ENCODE measurements at places on chromosomes 12 and 14. TPM values are rescaled to one million over a fixed set of nuclear protein-coding genes. Genes with fewer than 3 reads are reported as not detected.

MANSC4 gene
- total RNA-seq: not detected

CD163 gene
- 0.14 TPM for total RNA-seq

FOXN4 gene
- 0.33 TPM for total RNA-seq

DNA sequence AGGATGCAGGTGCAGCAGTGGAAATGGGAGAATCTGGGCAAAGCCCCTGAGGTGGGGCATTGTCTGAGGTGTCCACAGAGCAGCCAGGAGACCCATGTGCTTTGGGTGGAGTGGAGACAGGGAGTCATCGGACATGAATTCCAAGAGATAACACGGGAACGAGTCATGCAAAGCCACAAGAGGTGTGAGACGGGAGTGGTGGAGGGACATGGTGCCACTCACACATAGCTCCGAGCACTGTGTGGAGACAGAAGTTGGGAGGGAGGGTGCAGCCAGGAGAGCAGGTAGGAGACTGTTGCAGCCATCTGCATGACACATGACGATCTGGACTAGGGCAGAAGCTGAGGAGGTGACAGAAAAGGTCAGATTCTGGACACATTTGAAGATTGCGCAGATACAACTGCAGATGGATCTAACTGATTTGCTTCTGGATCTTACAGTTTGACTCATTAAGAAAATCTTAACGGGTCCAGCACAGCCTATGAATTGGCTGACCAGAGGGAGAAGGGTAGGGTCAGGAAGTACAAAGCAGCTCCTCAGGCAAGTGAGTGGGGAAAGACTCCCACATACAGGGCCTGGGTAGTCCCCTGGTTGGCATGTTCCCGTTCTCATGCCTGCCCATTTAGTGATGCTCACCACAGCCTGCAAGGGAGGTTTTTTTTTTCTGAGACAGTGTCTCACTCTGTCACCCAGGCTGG is 379.8 kb downstream of the FUT8 start:
- DNase-seq: no peak

GRCh38 chr12:98645572-98646067 is 530 bp downstream of the APAF1 start:
- peak; percentile 61 for DNase-seq

LYSET gene
- 15.1 TPM for total RNA-seq

GRCh38 chr12:40464121-40464520 is 228.1 kb upstream of the CNTN1 start:
- no peak for DNase-seq

DNA sequence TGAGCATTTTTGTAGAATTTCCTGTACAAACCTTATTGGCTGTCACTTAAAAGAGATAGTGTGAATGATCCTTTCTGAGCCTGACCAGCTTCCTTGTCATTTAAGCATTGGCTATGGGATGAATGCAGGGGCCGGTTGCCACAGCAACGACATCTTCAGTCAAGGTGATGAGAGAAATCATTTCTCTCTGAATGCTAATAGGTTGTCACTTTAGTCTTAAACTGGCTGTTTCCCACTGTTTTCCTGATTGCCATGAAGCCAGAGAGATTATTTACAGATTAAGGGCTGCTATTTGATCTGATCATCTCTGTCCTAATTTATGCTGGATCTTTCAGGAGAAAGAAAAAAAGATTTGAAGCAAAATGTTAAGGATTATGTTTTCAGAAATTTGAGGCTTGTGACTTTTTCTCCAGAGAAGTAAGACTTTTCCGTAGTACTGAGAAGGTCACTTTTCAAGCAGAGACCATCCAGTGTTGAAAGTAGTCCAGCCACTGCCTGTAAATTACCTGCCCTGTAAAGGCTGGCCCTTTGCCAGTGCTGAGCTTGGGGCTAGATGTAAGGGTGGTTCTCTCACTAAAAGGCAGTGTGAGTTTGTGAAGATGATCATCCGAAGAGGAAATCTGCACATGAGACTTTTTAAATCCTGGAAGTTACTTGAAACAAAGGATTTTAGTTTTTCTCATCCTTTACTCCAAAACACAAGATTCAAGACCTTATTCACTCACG is 235.6 kb downstream of the DACT1 start:
- DNase-seq: no peak

DNA sequence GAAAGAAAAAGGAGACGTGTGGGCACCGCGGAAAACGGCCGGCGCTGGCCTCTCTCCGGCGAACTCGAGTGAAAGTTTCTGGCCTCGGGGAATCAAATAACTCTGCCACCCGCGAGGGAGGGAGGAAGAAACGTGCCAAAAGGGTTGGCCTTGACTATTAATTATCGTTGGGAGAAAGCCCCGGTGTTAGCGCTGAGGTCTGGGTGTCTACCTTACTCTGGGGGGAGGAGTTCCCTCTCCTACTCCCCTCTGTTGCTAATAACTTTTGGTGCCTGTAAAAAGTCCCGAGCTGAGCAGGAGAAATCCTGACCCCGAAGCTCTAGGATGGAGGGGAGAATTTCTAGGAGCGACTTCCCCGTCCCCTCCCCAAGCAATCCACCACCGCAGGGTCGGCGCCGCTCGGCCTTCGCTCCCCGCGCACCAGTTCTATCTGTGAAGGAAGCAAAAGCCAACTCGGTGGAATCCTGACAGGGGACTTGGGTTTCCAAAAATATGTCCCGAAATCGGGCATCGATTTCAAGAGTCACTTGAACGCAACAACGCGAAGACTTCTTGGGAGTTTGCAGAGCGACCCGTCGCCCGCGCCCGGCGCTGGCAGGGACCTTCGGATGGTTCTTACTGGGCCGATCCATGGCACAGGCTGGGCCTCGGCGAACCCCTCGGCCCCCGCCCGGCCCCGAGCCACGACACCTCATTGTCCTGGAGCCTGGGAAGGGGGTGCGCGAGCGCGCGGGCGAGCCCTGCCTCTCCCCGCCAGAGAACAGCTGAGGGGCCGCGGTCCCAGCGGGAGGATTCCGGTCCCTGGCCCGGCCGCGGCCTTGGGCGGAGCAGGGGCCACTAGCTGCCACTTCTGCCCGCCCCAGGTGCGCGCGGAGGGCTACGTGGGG is 1.7 kb downstream of the OTX2 start:
- DNase-seq: peak; percentile 81

GRCh38 chr12:115763982-115764621 is 513.4 kb downstream of the MED13L start:
- DNase-seq: no peak

DNA sequence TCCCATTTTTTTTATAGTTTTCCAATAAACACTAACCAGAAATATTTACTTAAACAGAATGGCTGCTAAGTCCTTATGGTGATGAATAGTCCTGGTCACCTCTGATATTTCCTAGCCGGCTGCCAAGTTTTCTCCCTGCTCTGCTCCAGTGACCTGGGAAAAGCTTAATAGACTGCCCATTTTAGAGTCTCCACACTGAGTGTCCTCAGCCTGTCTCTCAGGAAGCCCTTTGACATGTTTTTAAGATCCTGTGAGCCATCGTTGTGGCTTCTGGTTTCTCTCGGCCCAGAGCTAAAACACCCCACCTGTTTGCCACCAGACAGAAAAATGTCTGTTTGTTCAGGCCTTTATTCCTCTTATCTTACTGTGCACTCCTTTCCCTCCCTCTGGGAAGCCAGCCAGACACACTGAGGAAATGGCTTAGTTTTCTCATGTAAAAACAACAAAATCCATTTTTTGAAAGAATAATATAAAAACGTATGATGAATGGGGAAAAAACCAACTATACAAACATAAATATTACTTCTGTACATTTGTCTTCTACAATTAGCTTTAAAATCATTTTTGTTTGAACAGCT is 25.4 kb upstream of the ALDH2 start:
- no peak for DNase-seq

APPL2 gene
- total RNA-seq: 12.8 TPM
